ENCODE measurements at places on chromosomes 4 and X.

GRCh38 chr4:24094726-24095125 lies 204.9 kb upstream of the PPARGC1A start:
- DNase-seq: peak; percentile 33

DNA sequence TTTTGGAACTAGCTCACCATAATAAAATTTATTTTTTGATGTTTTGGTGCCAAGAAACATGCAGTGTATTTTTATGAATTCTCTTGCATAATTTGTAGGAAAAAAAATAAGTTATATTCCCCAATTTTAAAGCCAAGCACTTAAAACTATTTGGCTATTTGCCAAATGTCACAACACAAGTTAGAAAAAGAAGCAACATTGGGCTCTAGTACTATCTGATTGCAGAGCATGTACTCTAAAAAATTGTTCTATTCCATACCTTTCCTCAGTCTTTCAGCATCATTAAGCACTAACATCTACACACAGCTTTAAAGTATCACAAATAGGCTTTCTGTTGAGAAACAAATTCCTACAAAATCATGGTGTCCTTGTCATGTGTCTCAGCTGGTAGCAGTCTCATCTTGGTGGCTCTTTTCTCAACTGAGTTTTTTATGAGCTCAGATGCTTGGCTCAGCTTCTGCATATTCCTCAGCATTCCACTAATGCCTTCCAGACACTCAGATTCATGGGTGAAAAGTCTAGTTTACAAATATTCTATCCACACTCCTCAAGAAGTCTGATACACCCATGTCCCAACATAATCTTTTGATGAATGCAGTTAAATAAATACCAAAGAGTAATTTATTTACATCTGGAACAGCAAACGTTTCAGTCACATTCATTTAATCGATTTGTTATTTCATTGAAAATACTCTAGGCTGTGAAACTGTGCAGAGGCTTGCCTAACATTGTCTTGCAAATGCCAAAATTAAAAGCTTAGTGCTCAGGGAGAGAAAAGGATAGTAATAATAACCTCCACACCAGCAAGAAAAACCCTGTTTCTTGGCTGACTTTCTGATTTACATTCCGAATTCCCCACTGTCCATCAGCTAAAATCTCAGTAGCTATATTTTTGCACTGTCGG lies 2209.9 kb downstream of the PCDH7 start:
- no peak for DNase-seq

- DNase-seq: no peak
These were observed 9.1 kb downstream of the LONRF3 start for GRCh38 chrX:118983513-118983912.

DNA sequence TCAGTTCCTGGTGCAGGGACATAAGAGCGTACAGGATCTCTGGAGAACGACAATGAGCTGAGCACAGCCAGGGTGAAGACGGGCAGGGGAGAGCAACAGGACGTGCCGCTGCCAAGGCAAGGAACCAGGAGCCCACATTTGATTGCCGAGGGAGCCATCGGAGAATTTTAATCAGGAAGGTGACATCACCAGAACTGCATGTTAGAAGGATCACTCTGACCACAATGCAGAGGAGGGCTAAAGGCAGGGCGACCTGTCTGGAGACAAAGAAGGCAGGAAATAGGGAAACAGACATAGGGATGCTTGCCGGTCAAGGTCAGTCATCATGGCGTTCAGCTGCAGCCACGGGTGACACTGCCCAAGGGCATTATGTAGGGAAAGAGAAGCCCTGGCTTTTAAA lies 81.4 kb downstream of the RBM47 start:
- DNase-seq: peak; percentile 62

GRCh38 chr4:148211533-148211932 lies 230.7 kb downstream of the NR3C2 start:
- no peak for DNase-seq

GRCh38 chrX:39850630-39851152 lies 247.1 kb downstream of the BCOR start:
- DNase-seq: peak; percentile 62

GRCh38 chrX:23952984-23953907 lies 45.4 kb downstream of the CXorf58 start:
- DNase-seq: no peak

- DNase-seq: peak; percentile 95
These were observed 221.4 kb downstream of the TACR3 start for GRCh38 chr4:103498161-103499070.

DNA sequence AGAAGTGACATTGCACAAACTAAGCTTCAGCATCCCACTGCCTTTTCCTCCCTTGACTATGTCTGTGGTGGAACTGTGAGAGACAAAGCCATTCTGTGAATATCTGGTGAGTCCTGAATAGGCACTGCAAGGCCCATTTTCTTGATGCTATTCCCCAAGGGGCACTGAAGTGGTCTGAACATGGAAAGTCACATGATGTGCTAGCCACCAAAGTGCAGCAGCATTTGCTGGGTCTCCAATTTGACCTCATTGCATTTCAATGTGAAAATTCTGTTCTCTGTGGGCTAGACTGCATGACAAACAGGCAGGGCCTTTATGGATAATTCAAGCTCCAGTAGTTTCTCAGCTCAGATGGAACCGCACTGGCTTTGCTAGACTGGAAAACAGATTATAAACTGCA lies 627.4 kb upstream of the BOD1L1 start:
- no peak for DNase-seq

DNA sequence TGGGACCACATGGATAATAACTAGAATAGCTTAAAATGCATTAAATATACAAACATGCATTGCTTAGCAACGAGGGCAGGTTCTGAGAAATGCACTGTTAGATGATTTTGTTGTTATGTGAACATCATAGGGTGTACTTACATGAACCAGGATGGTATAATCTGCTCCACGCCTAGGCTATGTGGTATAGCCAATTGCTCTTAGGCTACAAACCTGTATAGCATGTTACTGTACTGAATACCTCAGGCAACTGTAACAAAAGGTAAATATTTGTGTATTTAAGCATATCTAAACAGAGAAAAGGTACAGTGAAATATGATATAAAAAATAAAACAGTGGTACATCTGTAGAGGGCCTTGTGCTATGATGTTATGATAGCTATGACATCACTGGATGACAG lies 169.2 kb upstream of the IL15 start:
- DNase-seq: no peak

GRCh38 chr4:3252831-3253641 lies 4.1 kb downstream of the MSANTD1 start:
- DNase-seq: no peak

GRCh38 chrX:41386222-41386990 lies 52.4 kb downstream of the DDX3X start:
- peak; percentile 56 for DNase-seq

- peak; percentile 86 for DNase-seq
These were observed 738.6 kb downstream of the PCDH7 start for GRCh38 chr4:31458813-31459212.

DNA sequence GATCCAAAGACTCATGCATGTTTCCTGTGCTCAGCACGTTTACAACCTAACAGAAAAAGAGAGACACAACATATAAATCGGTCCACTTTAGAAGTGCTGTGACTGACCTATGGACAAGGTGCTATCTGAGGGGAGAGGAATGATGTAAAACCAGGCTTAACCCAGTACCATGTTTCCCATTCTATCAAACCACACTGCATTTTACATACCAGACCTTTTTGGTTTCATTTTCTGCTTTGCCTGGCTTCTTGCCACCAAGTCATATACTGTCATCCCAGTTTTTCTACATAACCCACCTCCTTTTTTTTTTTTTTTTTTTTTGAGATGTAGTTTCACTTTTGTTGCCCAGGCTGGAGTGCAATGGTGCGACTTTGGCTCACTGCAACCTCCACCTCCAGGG lies 82.2 kb downstream of the KLF8 start:
- DNase-seq: no peak

DNA sequence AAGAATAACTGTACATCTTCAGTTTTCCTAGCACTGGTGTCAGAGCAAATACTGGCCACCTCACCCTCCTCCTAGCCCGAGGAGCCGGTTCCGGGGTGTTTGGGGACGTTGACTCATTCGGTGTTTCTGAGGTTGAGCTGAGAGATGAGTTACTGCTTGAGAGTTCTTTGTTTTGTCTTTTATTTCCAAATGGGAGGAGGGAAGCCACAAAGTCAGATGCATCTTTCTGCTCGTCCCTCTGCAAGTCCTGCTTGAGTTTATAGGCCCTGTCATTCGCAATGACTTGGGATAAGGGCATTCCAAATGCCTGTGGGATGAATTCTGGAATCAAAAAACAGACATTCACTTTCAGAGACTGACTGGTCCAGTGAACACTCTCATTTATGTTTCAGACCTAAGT lies 77.5 kb downstream of the HCCS start:
- DNase-seq: peak; percentile 72

DNA sequence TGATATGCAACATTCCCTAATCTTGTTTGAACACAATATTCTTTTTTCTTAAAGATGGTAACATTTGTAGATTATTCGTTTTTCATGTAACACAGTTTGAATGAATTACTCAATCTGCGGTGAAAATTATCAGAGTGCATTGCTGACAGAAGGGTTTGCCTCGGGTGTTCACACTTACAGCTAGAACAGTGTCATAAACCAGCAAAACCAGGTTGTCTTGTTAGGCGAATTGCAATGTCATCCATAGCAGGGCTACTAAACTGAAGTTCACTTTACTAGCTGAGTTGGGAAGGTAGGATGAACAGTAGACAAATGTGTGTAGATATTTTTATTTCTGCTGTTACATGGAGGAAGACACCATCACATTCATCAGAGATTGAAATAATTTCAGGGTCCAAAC lies 98.9 kb downstream of the SLC39A8 start:
- no peak for DNase-seq

DNA sequence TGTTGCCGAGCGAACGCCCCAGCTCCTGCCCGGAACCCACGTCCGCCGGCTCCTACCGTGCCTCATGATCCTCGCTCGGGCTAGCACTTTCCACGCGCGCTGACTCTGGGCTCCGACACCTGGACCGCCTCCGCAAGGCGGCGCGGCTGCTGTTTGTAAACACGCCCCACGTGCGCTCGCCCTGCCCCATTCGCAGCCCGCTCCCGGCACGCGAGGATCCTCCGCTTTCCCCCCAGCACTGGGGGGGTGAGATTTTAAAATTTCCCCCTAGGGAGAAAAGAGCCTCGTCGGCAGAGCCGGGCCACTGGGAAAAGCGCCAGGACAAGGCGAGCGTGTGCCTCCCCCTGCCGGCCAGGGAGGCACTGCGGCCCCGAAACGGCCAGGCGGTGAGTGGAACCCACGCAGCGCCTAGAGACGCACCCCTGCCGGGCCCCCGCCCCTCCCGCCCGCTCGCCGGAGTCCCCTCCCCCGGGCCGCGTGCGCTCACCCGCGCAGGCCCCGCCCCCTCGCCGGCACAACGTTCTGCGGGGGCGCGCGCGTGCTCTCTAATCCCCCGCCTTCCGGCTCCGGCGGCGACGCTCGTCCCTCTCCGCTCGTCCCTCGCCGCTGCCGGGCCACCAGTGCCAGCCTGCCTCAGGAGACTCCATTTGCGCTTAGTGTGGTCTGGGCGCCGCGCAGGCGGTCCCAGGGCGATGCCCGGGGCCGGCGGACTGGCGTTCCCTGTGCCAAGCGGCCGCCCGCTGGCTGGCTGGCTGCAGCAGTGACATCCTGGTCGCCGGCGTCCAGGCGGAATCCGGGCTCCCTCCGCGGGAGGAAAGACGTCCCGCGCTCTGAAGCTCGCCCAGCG lies at the start of gene TIGD2:
Gene TIGD2, plus strand, starts transcription at position 548 of the 847 bp plus-strand sequence. CDS start 1,442 bp downstream, outside the sequence.
- peak; percentile 79 for DNase-seq

DNA sequence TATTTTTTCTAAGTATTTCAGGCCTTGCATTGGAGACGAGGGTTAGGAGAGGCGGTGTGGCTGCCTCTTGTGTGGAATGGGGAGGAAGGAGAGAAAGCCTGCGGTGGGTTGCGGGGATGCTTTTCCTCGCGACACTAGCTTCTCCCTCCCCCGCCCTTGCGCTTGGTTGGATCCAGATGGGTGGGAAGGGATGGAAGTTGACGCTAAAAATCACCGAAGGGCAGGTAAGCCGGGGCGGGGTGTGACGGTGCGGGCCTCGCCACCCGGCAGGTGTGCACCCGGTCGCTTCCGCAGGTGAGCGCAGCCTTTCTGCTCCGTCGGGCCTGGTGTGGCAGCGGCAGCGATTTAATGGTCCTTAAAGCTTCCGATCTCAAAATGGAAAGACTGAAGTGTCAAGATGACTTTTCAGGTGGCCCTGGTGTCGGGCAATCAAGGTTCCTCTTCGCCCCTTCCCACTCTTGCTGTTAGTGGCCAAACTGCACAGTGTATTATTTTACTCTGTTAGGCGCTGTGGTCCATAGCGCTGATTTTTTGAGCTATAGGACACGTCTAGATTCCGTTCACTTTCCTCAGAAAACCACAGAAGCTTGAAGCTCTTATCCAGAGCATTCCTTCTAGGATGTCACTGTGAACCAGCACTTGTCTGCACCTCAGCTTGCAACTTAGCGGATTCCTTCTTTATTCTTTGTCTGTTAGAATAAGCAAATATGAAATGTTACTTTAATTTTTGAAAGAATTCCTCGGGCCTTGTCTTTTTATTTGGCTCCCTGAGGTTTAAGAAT lies 765 bp downstream of the ENOPH1 start:
- DNase-seq: no peak

GRCh38 chr4:85939595-85939994 lies 420.3 kb downstream of the MAPK10 start:
- peak; percentile 49 for DNase-seq

DNA sequence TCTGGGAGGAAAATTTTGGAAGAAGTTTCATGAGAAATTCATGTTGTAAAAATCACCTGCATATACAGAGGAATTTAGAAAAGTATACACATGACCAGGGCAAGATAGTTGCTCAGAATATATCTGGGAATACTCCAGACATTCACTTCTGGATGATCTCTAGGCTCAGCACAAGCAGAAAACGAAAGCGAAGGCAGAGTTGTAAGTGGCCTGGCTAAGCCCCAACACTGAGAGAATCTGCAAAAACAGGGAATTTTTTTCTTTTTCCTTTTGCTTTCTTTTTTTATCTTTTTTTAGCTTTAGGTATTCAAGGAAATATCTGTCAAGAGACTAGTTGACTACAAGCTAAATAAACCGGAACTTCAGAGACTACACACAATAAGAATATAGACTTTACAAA lies 207.2 kb downstream of the FGF13 start:
- no peak for DNase-seq

GRCh38 chr4:119151161-119151560 lies 15.5 kb downstream of the MYOZ2 start:
- DNase-seq: no peak

DNA sequence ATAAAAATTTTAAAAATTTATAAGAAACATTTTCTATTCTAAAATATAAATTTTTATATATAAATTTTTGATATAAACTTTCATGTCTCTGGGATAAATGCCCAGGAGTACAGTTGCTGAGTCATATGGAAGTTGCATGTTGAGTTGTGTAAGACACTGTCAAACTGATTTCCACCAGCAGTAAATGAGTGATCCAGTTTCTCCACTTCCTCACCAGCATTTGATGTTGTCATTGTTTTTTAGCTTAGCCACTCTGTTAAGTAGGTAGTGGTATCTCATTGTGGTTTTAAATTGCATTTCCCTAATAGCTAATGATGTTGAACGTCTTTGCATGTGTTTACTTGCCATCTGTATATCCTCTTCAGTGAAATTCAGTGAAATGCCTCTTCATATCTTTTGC lies 66.5 kb downstream of the MAMLD1 start:
- peak; percentile 84 for DNase-seq
